ENCODE measurements at places on chromosomes 1 and 21.

DNA sequence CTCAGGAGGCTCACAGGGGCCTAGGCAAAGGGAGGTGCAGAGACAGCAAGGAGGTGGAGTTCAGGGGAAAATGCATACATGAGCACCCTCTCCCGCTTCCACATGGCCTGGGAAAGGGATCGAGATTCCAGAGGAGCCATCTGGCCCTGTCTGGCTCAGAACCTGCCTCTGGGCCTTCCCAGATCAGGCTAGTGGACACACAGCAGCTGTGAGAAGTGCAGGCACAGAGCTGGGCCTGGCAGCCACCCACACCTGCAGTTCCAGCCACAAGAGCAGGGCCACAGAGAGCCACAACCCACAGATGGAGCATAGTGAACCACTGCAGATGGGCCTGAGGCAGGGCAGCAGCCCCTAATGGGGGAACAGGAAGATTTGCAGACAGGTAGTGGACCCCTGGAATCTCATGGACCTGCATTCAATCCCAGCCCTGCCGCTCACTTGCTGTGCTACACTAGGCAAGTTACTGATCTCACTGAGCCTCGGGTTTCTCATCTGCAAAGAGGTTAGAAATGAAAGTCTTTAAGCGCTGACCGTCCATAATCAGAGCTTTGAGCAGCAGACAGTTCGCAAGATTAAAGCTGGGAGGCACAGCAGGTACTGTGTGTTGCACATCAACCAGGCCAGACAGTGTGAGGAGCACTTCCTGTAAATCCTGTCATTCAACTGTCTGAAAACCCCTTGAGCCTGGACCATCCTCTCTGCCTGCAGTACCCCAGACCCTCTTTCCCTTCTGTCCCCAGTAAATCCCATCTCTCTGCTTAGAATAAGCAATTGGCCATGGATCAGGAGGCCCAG, 58.0 kb downstream of the MATN1 start:
- no peak for DNase-seq

GRCh38 chr1:10877894-10878293, 81.4 kb upstream of the CASZ1 start:
- no peak for DNase-seq

DNA sequence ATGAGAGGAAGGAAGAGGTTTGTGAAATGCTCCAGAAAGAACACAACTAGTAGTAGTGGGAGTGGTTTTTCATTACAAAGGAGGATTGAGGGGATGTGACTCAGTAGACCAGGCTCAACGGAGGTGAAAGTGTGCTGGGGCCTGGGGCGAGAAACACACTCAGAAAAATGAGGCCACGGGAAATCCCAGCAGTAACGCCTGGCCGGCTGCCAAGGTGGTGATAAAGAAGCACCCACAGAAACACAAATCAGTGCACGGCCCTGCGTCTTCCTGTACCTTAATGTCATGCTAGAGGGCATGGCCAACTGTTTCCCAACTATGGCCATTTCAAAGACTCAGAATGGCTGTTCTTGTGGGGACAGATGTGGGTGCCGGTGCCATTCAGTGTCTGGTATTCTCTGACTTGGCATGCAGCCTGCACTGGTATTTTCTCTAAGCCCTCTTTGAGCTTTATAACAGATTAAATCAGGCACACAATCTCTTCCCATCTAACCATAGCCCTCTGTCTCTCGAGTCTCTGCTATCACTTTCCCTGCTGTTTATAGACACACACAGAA, 38.2 kb downstream of the URB2 start:
- DNase-seq: peak; percentile 55

GRCh38 chr1:65164633-65165032, 16.6 kb downstream of the AK4 start:
- DNase-seq: no peak

DNA sequence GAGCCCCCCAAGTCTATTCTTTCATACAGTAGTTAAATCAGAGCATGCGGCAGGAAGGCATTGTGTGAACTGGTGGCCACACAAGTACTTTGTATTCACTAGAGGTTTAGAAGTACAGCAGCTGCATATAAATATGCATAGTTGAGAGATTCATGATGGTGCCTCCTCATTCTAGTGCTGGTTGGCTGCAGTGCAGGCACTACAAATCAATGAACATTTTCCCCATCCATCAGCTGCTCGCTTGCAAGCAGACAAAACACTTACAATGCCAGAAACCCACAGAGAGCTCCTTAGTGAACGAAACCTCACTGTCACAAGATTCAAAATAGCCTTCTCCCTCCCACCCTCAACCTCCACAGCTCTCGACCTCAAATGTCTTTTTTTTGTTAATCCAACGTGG, 726.2 kb downstream of the USP25 start:
- no peak for DNase-seq

DNA sequence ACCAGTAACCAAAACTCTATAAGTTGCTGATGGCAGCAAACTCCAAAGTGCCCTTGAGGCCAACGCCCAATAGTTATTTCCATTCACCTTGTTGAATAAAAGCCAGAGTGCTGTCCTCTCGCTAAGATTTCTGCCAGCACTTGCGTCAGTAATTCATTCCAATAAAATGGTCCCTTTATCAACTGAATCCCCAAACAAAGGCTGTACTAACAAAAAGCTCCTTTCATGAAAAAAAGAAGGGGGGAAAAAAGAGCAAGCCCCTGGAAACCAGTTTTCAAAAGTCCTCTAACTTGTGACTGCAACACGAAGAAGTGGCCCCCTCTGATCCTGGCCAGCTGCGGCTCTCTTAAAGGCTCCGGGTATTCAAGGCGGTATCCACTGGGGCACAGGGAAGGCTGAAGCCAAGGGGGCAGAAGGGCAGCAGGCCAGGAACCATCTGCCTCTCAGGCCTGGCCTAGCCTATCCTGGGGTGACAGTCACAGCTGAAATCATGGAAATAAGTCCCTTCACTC, 55.8 kb upstream of the ZNF326 start:
- DNase-seq: no peak

- no peak for DNase-seq
Measured at GRCh38 chr1:40042341-40042740, 1.8 kb downstream of the CAP1 start.

DNA sequence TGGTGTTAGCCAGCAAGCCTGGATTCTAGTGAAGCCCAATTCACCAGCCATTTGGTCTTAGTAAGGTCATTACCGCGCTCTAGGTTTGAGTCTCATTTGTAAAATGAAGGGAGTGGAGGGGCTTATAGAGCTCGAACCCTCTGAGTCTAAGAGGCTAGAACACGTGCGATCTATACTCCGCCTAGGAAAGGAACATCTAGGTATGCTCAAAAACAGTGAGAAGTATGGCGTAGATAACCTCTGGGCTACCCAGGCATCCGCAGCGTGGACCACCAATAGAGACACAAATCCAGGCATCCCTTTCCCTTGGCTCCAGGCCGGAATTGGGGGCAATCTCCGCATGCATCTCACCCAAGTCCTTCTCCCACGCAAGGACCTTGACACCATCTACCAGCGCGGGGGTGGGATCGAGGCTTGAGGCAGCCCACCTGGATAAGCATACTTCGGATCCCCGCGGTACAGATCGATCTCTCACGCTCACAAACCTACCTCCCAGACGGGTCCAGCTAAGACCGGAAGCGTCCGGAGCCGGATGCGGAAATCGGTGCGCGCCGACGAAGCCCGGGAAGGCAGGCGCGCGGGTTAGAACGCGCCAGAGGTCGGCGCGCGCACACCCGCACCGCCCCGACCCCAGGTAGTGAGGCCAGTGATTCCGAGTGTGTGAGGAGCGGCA, at the start of gene METTL25B:
METTL25B (plus strand) TSS at position 544 of the 673 bp plus-strand sequence. CDS start 636 bp downstream, outside the sequence.
- DNase-seq: peak; percentile 41

DNA sequence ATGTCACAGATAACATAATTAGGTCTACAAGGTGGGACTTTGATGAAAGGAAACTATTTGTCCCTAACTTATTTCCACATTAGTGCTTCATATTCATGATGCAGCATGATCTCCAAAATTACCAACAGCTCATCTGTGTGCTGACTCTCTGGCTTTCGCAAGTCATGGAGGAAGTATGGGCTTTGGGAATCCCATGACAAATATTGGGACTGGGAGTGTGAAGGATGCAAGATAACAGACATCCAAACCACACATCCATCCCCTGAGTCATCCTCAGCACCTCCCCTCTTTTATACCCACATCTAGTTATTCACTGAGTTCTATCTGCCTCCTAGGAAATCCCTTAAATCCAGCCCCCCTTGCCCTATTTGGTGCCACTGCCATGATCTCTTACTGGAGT, 102.8 kb upstream of the COL24A1 start:
- no peak for DNase-seq

DNA sequence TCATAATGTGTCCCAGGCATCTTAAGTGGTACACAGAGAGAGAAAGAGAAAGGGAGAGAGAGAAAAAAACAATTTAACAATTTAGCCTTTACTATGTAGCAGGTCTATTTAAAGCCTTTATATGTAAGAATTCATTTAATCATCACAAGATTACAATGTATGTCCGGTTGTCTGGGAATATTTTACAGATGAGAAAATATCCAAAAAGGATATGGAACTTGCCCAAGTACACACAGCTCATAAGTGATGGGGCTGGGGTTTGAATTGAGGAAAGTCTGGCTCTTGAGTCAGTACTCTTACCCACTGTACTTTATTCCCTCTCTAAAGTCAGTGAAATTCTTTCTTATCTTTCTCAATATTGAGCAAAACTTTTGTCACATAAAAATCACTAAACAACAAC, 104.6 kb downstream of the LYPLAL1 start:
- no peak for DNase-seq

DNA sequence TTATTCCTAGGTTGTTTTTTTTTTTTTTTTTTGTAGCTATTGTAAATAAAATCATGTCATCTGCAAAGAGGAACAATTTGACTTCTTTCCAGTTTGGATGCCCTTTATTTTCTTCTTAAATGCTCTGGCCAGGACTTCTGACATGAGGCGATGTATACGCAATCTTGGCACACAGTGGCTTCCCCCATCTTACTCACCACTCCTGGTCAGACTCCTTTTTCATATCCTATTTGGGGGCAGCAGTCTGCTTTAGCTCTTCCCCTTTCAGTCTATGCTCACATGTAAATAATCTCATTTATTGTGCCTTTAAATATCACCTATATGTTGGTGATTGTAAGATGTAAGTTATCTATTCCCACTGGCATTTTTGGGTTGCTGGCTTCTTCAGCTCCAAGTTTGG, 56.1 kb downstream of the SLAMF6 start:
- DNase-seq: no peak

DNA sequence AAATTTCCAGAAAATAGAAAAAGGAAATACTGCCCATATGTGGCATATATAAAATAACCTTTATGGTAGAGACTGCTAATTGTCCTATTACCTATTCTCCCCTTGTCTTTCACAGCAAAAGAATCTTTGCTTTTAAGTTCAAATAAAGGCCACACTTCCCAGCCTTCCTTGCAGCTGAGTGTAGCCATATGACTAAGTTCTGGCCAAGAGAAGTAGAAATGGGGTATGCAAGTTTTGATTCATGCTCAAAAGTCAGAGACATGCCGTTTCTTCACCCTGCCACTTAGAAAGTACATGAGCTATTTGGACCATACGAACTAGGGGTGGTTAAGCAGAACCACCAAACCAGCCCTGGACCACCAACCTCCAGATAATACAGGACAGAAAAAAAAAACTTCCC, 18.3 kb upstream of the S100A2 start:
- no peak for DNase-seq

GRCh38 chr1:234683861-234684632, 74.1 kb upstream of the IRF2BP2 start:
- no peak for DNase-seq

DNA sequence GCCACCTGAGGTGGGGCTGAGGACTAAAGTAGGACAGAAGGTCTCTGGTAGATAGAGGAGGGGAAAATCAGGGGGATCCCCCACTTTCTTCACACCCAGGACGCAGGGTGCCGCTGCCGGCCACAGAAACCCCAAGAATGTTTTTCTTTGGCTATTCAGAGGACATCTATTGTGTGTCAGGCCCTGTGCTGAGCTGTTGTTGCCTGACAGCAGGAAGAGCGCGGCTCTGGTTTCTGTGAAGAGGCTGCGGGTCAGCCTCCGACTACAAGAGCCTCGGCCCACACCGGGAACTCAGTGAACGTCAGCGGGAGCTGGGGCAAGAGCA, 407 bp upstream of the PIGV start:
- DNase-seq: peak; percentile 22

DNA sequence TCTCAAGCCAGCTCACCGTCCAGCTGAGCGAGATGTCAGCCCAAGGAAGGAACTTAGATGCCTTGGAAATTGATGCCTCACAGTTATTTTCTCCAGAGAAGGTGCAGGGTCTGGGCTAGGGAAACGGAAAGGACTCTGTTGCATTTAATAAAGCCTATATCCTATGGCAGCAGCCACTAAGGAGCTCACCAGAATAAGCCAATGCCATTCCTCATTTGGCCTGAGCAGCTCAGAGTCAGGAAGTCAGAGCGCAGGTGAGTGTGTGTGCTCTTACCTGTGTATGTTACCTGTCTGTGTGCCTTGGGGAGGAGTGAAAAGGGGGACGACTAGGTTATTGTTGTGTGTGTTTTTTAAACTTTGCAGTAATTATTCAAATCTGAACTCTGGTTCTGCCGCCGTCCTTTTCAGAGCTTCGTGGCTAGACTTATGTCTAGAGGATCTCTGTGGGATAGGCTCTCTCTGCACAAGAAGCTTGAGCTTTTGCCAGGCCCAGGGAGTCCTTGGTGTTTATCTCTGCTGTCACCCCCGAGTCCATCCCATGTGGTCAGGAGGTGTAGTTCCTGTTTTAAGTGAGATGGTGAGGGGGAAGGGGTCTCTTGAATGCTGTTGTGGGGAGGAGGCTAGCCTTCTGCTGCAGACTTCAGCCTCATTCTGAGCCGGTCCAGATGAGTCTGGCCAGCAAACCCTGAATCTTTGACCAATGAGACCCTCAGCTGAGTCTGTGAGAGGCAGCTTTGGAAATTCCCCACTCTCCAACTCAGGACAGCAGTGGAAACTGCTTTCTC, 2.4 kb downstream of the TMCC2 start:
- DNase-seq: no peak
